Brain microvascular endothelial cell (primary cell): ENCODE measurements at places on chromosomes 12 and 14.

- no peak for DNase-seq
Observed at GRCh38 chr14:103228866-103229265, 105.2 kb upstream of the EIF5 start.

DNA sequence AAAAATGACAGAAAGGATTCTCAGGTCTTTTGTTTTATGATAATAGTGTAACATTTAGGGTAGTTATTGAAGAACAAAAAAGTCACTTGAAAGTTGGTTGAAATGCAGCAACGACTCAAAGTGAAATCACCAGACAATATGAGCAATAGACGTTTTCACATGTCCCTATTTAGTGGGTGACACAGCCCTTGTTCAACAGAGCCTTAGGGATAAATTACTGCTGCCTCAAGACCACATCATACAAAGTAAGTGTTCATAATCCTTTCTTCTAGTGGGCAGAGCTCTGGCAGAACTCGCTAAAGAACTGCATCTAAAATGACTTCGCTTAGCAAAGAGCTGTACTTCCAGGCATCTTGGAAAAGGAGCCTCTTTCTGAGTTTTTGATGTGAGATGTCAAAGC, 128.5 kb upstream of the LMNTD1 start:
- DNase-seq = no peak

- DNase-seq = no peak
Observed at GRCh38 chr12:64669270-64669842, 59.1 kb downstream of the RASSF3 start.

GRCh38 chr14:71290301-71290700, 383.0 kb downstream of the PCNX1 start:
- DNase-seq = no peak

GRCh38 chr12:31647086-31647491, 12.4 kb upstream of the ETFBKMT start:
- DNase-seq = no peak

- peak; percentile 2 for DNase-seq
Observed at GRCh38 chr12:42162965-42163364, 18.3 kb upstream of the GXYLT1 start.

DNA sequence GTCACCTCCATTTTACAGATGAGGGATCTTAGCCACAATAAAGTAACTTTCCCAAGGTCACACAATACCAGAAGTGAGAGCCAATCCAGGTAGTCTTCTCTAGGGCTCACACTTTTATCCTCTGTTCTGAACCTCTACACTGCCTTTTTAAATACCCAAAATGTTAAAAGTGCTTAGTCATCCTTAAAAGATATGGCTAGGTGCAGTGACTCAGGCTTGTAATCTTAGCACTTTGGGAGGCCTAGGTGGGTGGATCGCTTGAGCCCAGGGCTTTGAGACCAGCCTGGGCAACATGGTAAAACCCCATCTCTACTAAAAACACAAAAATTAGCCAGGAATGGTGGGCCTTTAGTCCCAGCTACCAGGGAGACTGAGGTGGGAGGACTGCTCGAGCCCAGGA, 104.1 kb upstream of the PPP4R3A start:
- peak; percentile 12 for DNase-seq

DNA sequence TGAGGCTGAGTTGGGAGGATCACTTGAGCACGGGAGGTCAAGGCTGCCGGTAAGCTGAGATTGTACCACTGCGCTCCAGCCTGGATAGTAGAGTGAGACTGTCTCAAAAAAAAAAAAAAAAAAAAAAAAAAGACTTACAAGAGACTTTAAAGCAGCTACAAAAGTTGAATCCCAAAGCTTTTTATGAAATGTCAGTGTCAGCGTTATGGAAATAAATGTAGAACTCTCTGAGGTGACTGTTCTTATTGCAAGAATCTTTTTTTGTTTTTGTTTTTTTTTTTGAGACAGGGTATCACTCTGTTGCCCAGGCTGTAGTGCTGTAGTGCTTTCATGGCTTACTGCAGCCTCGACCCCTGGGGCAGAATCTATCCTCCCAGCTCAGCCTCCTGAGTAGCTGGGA, 17.2 kb downstream of the FUT8 start:
- DNase-seq = no peak

- DNase-seq = no peak
Observed at GRCh38 chr12:32158525-32158924, 51.9 kb downstream of the BICD1 start.

DNA sequence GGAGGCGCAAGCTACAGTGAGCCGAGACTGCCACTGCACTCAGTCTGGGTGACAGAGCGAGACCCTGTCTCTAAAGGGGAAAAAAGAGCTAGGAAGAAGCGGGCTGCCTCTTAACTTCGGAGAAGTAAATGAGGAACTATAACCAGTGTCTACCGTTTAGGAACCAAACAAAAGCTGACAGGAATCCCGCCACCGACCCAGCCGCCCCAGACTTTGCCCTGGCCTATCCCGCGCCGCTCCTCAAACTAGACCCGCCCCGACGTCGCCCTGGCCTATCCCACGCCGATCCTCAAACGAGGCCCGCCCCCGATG, 568 bp upstream of the SIVA1 start:
- DNase-seq = no peak

DNA sequence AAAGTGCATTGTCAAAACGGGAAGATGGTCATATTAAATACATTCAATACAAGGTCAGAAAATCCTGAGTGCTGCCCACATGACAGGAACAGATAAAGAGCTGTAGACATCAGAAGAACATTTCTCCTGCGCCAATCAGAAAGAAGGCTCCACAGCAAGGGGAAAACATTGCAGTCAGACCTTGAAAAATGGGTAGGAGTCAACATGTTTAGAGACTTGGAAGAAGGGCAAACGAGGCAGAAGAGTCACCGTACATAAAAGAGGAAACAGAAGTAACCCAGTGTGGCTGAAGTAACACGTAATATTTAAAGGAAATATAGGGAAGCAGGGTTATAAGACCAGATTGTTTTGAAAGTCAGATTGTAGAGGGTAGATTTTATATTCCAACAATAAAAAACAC, 11.9 kb downstream of the SPPL3 start:
- DNase-seq = no peak

- no peak for DNase-seq
Observed at GRCh38 chr14:33377596-33378390, 439.1 kb downstream of the NPAS3 start.

- no peak for DNase-seq
Observed at GRCh38 chr12:62787023-62787422, 147.9 kb downstream of the PPM1H start.

DNA sequence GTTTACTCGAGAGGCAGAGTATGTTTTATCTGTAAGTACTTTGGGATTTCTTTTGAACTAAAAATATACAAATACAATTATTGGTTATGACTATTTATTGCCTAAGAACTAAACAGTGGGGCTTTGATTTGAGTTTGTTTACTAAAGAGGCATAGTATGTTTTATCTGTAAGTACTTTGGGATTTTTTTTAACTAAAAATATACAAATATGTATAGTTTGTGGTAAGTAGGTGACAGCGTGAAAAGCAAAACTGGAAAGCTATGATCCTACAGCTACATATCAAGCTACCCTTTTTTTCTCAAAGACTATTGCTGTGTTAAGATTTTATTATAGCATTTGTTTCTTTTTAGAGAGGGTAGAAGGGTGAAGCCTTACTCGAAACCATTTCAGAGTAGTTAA, 171.0 kb downstream of the RAD51B start:
- no peak for DNase-seq

DNA sequence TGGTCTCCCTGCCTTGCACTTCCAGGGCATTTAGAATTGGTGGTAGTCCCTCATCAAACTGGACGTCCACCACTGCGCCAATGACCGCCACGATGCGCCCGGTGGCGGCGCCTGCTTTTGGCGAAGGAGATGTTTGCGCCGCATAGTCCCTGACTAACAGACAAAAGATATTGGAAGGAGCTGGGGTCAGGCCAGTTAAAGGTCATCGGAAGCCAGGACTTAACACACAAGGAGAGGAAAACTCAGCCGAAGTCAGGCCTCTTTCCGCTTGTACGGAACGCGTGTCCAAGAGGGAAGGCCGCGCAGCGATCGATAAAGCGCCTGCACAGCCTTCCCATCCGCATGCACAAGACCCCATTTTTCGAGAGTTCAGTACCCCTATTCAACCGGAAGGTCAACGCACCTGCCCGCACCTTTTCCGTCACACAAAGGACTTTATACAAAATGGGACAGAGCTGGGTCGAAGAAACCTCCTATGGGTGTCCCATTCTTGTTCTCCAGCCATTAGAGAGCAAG, 525 bp downstream of the ATP5F1B start:
- DNase-seq = no peak

GRCh38 chr12:64608901-64609535, 1.3 kb upstream of the RASSF3 start:
- DNase-seq = peak; percentile 28

- DNase-seq = no peak
Observed at GRCh38 chr14:96240641-96241040, 15.4 kb upstream of the BDKRB1 start.

GRCh38 chr14:90288651-90289355, 32.5 kb downstream of the PSMC1 start:
- DNase-seq = no peak

GRCh38 chr14:50875359-50876070, 3.7 kb downstream of the ABHD12B start:
- DNase-seq = peak; percentile 22

- DNase-seq = no peak
Observed at GRCh38 chr12:82833481-82833880, 146.8 kb downstream of the TMTC2 start.

GRCh38 chr14:105187116-105187515, 6.0 kb upstream of the NUDT14 start:
- no peak for DNase-seq

GRCh38 chr14:73924337-73924736, 25.6 kb downstream of the FAM161B start:
- DNase-seq = no peak

GRCh38 chr14:100037353-100037752, 27.9 kb upstream of the EVL start:
- DNase-seq = no peak

DNA sequence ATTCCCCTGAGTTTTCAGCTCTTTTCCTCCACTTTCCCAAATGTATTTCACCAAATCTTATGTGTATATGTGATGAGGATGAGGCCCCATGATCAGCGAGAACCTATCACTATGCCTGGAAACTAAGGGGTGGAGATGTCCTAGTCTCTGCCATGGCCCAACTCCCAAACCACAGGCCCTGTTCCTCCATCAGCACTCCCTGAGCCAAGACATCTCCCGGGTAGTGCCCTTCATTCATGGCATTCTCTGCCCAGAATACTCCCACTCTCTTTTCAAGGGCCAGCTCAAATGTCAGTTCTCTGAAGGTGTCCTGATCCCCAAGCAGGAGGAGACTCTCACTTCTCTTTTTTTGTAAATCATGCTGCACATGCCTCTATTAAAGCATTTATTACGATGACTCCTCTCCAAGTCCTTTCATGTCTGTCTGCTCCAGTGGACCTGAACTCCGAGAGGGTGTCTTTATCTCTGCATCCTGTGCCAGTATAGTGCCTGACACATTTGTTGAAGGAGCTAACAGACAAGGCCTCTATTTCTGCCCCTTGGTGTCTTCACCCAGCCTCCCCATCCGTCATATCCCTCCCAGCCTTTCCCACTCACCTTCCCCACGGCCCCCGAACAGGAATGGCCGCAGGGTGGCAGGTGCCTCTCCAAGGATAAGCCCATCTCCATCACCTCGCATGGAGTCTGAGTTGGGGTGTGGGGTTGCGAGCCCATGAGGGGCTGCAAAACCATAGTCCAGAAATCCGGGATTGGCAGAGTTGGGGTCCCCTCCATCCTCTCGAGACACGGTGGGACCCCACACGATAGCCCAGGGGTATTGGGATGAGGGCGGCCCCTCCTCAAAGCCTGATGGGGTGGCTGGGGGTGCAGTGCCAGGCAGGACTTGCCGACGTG, 3.7 kb downstream of the PIANP start:
- DNase-seq = no peak

- no peak for DNase-seq
Observed at GRCh38 chr14:70665448-70666360, 24.0 kb downstream of the TTC9 start.

GRCh38 chr12:62190689-62191490, 69.3 kb upstream of the USP15 start:
- no peak for DNase-seq

DNA sequence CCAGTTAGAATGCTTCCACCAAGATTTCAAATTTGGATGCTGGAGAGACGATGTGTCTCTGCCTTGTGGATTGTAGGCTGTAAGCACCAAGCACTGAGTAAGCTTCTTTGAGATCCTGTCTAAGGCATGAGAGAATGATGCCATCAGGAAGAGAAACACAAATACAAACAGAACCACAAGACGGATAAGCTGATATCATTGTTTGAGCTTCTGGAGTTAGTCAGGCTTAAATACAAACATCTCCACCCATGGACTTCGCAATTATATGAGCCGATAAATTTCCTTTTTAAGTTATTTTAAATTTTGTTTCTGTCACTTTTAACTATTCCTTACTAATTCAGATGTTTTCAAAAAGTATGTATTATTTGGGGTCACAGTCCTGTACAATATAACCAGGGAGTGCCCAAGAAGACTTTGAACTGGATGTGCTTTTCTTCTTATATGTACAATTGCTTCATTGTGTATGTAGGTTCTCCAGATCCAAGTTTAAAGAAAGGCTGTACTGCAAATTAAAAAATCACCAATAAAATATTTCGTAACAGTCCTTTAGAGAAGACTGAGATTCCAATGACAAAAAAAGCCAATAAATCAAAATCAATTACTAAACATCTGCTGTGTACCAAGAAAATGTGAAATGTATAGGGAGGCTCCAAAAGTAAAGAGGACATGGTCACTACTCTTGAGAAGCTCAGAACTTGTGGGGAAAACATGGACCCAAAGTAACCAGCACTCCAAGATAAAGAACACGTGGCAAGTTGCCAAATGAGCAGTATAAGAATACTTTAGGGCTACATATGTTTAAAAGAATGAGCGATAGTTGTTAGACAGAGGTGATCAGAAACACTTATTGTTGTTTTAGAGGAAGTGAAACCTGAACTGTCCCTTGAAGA, 274.1 kb downstream of the ADAMTS20 start:
- DNase-seq = peak; percentile 79

DNA sequence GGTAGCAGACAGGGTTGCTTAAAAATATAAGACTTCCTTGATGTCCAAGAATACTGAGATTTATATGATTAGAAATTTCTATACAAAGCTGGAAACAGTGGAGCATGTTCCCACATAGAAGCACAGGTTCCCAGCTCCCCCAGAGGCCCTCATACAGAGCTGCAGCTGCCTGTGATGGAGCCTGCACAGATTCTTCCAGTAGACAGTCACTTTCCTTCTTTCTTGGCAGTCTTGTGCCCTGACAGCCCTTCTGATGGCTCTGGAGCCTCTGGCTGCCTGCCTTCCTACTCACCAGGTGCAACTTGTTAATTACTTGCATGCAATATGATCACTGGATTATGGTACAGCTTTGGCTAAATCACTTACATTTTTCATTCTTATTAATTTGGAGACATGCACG, 44.4 kb downstream of the BICD1 start:
- DNase-seq = no peak
